ENCODE measurements at places on chromosomes 12 and 14. TPM values are rescaled to one million over a fixed set of nuclear protein-coding genes. Genes with fewer than 3 reads are reported as not detected.

- DNase-seq: no peak
- peak overlapping the region; percentile 84 for H3K27ac ChIP-seq
- peak overlapping the region; percentile 65 for H3K4me3 ChIP-seq
- H3K4me1 ChIP-seq: peaks cover 22% of the 10 kb centered on the region
Observed at GRCh38 chr14:34461334-34462131, 507 bp downstream of the SPTSSA start.

DNA sequence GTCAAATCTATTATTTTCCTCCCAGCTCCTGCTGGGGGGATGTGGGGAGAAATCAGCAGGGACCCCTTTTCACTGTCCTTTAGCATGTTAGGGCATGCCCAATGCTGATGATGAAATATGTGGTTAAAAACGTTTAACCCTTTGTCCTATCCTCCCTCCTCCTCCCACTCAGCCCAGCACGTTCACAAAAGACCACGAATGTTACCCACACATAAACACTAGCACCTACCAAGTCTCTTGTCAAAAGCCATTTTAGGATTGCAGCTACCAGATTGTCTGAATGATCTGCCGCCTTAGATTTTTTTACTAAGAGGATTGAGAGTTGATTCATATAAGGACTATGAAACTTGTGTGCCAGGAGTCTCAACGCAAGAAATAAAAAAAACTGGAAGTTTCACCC, 70.4 kb downstream of the TBK1 start:
- H3K27me3 ChIP-seq: no peaks in the 10 kb centered on the region
- no peak overlapping the region for H3K27ac ChIP-seq
- no peak overlapping the region for H3K4me3 ChIP-seq
- no peak for DNase-seq

CYP46A1 gene
- 0.26 TPM for total RNA-seq

DNA sequence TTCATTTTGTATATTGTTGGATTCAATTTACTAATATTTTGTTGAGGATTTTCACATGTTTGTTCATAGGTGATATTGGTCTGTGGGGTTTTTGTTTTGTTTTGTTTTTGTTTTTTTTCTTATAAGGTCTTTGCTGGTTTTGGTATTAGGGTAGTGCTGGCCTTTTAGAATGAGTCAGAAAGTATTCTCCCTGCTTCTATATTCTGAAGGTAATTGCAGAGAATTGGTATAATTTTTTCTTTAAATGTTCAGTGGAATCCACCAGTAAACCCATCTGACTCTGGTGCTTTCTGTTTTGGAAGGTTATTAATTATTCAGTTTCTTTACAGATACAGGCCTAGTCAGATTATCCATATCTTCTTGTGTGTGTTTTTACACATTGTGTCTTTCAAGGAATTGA, 8.9 kb downstream of the TOGARAM1 start:
- no peak overlapping the region for H3K27ac ChIP-seq
- H3K4me1 ChIP-seq: peaks cover 37% of the 10 kb centered on the region
- H3K27me3 ChIP-seq: no peaks in the 10 kb centered on the region
- DNase-seq: no peak
- no peak overlapping the region for H3K4me3 ChIP-seq

RHEBL1 gene
- total RNA-seq: 4.3 TPM

DNA sequence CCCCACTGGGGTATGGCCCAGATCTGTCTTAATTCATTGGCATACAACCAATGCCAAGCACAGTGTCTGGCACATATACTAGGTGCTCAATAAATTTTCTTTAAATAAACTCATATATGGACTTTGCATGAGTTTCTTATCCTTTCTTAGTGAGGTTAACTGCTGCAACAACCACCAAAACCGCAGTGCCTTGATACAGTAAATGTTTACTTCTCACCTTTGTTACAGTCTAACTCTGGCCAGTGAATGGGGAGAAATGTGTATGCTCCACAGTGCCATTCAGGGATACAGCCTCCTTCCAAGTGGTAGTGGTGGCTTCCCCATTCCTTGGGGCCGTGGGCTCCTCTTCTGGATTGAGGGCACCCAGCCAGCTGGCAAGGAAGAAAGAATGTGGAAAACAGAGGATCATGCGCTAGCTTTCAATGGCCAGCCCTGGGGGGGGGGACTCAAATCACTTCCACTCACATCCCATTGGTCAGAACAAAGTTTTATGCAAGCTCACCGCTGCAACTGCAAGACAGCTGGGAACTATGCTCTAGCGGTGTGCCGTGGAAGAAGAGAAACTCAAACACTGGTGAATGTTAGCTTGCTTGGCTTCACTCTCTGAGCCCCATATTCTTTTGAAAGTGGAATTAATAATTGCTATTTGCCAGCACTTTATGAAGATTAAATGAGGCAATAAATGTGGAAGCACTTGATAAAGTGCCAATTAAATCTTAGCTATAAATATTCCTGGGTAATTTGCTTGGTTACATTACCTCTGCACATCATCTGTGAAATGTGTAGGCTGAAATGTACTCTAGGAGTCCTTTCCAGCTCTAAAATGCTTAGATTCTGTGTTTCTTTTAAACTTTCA, 51.0 kb upstream of the SOCS2 start:
- no peaks in the 10 kb centered on the region for H3K4me1 ChIP-seq
- H3K27ac ChIP-seq: no peak overlapping the region
- no peak for DNase-seq
- H3K27me3 ChIP-seq: no peaks in the 10 kb centered on the region
- no peak overlapping the region for H3K4me3 ChIP-seq

GRCh38 chr12:60014436-60014835, 418.6 kb downstream of the SLC16A7 start:
- H3K36me3 ChIP-seq: no peaks in the 10 kb centered on the region
- H3K27ac ChIP-seq: no peak overlapping the region
- DNase-seq: no peak
- H3K27me3 ChIP-seq: no peaks in the 10 kb centered on the region
- H3K4me3 ChIP-seq: no peak overlapping the region
- no peaks in the 10 kb centered on the region for H3K4me1 ChIP-seq

- H3K27ac ChIP-seq: no peak overlapping the region
- no peaks in the 10 kb centered on the region for H3K27me3 ChIP-seq
- no peak overlapping the region for H3K4me3 ChIP-seq
- DNase-seq: no peak
Observed at GRCh38 chr14:96267916-96268315, 11.9 kb downstream of the BDKRB1 start.

DNA sequence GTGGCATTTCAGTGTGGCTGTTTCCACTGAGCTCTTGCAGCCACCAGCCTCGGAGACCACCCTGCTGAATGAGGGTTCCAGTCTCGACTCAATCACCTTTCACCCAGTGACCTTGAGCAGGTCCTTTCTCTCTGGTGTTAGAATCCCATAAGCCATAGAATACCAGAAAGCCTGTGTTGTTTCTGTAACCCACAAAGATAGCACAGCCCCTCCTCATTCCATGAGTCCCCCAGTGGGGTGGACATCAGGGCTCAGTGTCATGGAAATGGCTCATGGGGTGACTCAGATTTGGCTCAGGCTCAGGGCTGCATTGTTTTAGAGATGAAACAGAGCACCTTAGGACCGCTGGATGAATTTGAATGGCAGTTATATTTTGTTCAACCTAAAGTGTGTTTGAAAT, 171.5 kb downstream of the PTPN11 start:
- DNase-seq: no peak
- no peaks in the 10 kb centered on the region for H3K4me1 ChIP-seq
- H3K27ac ChIP-seq: no peak overlapping the region
- no peaks in the 10 kb centered on the region for H3K36me3 ChIP-seq

FAIM2 gene
- total RNA-seq: not detected

DNA sequence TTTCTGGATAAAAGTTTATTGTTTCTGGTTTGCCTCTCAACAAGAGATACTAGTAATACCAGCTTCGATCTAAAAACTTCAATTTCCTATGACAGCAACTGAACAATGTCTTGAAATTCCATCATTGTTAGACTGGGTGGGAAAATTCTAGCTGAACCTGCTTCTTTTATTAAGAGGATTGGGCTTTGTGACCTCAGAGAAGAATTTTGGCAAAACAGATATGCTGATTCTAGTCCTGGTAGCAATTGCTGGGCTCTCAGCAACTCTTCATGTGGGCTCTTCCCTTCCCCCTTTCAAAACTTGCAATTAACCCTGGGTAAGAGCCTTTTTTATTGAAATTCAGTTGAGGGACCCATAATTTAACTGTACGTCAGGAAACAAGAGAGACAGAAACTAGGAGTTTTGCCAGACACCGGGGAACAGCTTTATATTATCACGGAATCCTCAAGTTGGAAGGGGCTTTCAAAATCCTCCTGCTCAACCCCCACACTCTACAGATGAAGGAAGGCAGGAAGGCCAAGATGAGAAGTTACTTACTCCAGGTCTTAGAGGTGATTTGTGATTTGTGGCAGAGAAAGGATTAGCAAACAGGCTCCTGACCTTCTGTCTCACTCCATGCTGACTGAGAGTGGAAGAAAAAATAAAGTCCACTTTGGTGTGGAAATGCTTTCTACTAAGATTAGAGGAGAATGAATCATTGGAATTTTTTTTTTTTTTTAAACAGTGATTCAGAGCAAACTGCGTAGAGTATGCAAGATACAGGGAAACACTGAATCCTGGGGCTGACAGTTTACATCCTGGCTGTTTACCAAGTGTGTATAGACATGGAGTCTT, 239.0 kb upstream of the ATP2B1 start:
- peak overlapping the region; percentile 25 for H3K27ac ChIP-seq
- no peak overlapping the region for H3K4me3 ChIP-seq
- peaks cover 20% of the 10 kb centered on the region for H3K4me1 ChIP-seq
- DNase-seq: no peak
- no peaks in the 10 kb centered on the region for H3K27me3 ChIP-seq
- no peaks in the 10 kb centered on the region for H3K36me3 ChIP-seq

DNA sequence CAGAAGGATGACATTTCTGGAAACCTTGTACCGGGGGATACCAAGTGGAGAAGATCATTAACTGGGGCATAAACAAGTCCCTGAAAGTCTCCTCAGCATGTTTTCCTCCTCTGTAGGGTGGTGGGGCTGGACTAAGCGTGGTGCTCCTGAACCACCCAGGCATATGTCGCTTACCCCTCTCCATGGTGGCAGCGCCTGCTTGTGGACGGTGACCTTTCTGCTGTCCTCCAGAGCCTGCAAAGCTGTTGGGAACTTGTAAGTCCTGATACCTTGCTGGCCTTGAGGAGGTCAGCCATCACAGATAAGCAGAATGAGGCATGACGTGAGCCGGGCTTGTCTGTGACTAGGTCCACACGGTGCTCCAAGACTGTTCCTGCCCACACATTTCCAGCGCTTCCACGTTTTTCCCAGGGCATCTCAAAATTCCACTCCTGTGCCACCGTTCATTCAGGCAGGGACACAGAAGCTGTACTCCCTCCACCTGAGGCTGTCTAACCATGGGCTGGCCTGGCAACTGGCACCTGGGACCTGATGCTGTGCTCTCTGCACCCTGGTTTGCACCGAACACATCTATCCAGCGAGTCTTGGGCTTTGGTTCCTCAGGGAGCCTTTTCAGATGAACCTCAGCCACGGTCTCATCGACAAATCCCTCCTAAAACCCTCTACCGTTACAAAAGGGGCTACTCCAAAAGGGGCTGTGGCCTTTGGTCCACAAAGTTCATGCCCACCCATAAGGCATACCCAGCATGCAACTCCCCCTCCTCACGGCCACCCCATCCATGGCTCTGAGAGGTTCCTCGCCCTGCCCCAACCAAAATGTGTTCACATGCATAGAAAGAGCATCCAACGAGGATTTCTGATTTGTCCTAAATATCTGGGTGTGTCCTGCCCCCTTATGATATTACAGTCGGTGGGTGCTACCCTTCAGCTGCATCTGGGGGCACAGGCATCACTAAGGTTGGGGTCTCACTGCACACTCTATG, 199.6 kb upstream of the DIO3 start:
- DNase-seq: no peak
- H3K36me3 ChIP-seq: no peaks in the 10 kb centered on the region
- peaks cover 28% of the 10 kb centered on the region for H3K4me1 ChIP-seq
- no peak overlapping the region for H3K4me3 ChIP-seq

GRCh38 chr12:92191061-92191460, 45.4 kb upstream of the BTG1 start:
- H3K4me3 ChIP-seq: no peak overlapping the region
- H3K27ac ChIP-seq: peak overlapping the region; percentile 24
- peaks cover 5% of the 10 kb centered on the region for H3K4me1 ChIP-seq
- H3K36me3 ChIP-seq: no peaks in the 10 kb centered on the region
- no peaks in the 10 kb centered on the region for H3K27me3 ChIP-seq
- DNase-seq: no peak

- H3K4me1 ChIP-seq: no peaks in the 10 kb centered on the region
- H3K27ac ChIP-seq: no peak overlapping the region
- H3K4me3 ChIP-seq: no peak overlapping the region
- H3K27me3 ChIP-seq: no peaks in the 10 kb centered on the region
- no peaks in the 10 kb centered on the region for H3K36me3 ChIP-seq
Observed at GRCh38 chr12:1256285-1256684, 265.3 kb downstream of the ERC1 start.

DNA sequence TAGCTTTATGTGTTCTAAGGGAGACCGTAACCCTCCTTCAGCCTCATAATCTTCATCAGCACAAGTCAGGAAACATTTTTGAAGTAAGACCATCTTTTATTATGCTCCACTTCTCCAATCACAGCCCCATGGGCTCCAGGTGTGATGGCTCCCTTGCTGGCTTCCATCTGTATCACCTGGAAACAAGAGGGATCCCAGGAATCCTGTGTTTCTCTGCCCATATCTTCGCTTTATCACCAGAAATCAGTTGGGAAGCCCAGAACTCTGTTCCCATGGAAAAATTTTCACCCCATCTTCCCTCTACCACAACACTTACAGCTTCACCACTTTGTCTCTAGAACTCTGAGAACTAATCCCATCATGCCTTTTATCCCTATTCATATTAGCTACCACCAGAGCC, 68.3 kb downstream of the METTL25 start:
- no peaks in the 10 kb centered on the region for H3K36me3 ChIP-seq
- no peaks in the 10 kb centered on the region for H3K4me1 ChIP-seq
- H3K27ac ChIP-seq: no peak overlapping the region
- H3K4me3 ChIP-seq: no peak overlapping the region
- H3K27me3 ChIP-seq: no peaks in the 10 kb centered on the region

MAP1LC3B2 gene
- 2.1 TPM for total RNA-seq

DNA sequence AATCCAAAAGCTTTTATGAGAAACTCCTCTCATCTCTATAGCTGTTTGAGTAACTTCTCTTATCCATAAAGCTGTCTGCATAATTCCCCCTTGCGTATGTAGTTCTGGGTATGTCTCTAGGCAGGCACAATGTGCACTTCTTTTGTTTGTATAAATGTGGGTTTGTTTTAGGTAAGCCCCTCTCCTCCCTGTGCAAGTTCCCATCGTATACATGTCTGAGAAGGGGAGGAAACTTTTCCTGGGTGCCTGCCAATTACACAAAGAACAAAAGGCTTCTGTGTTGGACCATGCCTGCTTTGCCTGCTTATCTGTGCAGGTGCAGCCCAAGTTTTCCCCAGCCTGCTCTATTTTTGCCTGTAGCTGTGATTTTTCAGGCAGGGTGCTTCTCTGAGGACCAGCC, 96.7 kb downstream of the CCER1 start:
- no peak overlapping the region for H3K27ac ChIP-seq
- H3K27me3 ChIP-seq: no peaks in the 10 kb centered on the region
- no peak overlapping the region for H3K4me3 ChIP-seq

- H3K27ac ChIP-seq: peak overlapping the region; percentile 85
- H3K27me3 ChIP-seq: no peaks in the 10 kb centered on the region
- H3K36me3 ChIP-seq: no peaks in the 10 kb centered on the region
- peak; percentile 92 for DNase-seq
- no peaks in the 10 kb centered on the region for H3K4me1 ChIP-seq
Observed at GRCh38 chr12:124727264-124727800, 136.3 kb downstream of the SCARB1 start.

GRCh38 chr12:80938397-80938796, 663 bp upstream of the LIN7A start:
- no peak for DNase-seq
- peak overlapping the region; percentile 48 for H3K27ac ChIP-seq
- no peaks in the 10 kb centered on the region for H3K27me3 ChIP-seq
- peak overlapping the region; percentile 53 for H3K4me3 ChIP-seq
- H3K36me3 ChIP-seq: no peaks in the 10 kb centered on the region

SIX6 gene
- not detected for total RNA-seq

Data from spleen (tissue), 13 donors.